ENCODE measurements at places on chromosomes 6 and 20.

DNA sequence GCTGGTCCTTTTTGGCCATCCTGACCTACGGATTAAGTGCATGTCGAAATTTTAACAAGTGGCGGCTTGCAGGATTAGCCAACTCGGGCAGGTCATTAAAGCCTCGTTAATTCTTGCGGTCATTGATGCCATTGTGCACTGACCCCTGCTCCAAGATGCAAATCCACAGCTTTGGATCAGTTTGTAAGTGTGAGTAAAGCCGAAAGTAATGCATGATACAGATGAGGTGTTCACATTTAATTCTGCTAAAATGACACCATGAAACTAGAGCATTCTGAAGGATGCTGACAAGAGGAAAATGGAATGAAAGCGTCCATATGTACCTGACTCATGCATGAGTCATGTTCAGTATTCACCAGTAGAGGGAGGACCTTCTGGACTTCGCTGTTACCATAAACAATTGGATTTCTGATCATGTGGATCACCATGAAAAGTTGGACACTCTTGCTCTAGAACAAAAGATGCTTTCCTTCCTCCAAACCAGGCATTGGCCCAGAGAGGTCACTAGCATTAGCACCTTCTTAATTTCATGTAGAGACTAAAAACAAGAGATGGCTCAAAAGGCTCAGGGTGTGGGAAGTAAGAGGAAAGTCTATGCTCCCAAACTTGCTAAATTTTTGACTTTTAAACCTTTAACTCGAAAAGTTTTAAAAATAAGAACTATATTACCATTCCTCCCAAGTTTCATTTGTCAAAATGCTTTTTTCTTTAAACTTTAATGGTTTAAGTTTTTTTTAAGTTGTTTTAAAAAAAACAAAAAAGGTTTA lies 48.0 kb downstream of the MUC22 start:
- DNase-seq = no peak

DNA sequence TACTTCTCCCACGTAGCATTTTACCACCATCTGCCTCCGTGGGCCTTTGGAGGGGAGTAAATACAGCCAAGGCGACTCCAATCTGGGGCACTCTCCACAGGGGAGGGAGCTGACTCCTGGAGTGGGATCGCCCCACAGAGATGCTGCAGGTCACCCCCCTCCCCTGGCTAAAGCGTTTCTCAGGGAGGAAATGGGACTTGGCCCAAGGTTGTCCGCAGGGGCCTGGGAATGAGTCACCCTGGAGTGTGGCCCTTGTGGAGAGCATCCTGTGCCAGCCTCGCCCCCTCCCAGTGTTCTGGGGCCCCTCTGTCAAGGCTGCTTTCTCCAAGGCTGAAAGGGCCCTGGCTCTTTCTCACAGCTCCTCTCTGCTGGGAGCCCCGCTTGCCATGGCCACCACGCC lies 84.5 kb upstream of the QKI start:
- no peak for DNase-seq

- DNase-seq = no peak
These were observed 77.6 kb downstream of the PHACTR2 start for GRCh38 chr6:143755301-143755744.

DNA sequence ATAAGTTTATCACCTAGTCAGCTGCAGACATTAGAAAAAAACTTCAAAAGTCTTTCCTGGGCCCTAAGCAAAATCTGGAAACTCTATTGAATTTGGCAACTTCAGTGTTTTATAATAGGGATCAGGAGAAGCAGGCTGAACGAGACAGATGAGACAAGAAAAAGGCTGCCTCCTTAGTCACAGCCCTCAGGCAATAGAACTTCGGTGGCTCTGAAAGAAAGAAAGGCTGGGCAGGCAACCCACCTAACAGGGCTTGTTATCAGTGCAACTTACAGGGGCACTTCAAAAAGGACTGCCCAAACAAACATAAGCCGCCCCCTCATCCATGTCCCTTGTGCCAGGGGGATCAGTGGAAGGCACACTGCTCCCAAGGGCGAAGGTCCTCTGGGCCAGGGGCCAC lies 657.9 kb upstream of the HS3ST5 start:
- no peak for DNase-seq

DNA sequence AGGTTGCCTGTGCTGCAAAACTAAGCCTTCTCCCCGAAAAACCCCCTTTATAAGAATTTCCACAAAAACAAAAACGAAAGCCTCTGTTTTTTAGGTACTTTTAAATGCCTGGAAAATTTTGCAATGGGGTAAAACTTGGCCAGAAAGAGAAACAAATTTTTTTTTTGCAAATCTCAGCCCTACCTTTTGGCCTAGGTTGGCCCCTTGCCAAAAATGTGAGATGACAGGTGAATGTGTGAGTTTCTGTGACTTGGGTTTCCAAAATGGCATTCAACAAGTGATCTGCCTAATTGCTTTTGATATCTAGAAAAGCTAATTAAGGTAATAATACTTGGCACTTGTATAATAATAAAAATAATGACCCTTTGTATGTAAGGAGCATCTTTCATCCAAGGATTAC lies 48.4 kb downstream of the MAFB start:
- DNase-seq = no peak

DNA sequence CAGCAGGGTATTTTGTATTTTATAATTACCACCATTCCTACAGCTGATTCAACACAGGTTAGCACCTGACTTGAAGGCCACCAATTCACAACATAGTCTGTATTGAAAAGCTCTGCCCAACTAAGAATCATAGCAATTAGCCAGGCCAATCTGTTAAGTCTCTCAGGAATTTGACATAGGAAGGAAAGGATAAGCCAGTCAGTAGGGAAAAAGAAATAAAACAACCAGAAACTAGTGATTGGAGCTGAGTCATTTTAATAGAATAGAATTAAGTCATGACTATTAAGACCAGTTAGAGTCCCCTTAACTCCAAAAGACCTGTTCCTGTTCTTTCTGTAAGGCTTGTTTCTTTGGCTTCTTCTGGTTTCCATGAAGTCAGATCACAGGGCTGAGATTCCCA lies 8.1 kb downstream of the RANBP9 start:
- DNase-seq = no peak

All from MM.1S (cell line).